ENCODE measurements at places on chromosomes 12 and 14.
A peak's percentile ranks its signal among the peaks of the same experiment; 100 is the strongest.

GRCh38 chr12:85350356-85350755 is 70.3 kb downstream of the ALX1 start:
- DNase-seq: no peak

DNA sequence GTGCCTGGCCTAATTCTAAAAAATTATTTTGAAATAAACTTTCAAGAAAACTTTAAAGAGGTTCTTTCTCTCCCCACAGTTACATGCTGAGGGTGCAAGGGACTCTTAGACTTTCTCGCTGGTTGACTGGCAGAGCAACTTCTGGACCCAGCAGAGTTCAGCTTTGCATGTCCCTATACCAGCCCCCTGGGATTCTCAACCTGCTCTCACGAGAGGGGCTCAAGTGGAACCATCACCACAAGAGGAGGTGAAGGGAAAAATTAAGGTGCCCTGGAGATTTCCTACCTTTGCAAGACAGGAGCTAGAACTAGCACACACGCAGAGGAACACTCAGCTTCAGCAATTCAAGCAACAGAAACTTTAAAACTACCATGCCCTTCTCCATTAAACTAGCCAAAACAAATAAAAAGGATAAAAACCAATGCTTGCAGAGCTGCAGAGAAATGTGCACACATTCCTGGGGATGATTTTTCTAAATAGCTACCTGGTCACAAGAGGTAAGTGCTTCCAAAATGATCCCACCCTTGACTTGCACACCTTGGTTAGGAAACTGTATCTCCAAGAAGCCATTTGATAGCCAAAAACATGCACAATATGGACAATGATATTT is 2.5 kb downstream of the HVCN1 start:
- peak; percentile 27 for DNase-seq

DNA sequence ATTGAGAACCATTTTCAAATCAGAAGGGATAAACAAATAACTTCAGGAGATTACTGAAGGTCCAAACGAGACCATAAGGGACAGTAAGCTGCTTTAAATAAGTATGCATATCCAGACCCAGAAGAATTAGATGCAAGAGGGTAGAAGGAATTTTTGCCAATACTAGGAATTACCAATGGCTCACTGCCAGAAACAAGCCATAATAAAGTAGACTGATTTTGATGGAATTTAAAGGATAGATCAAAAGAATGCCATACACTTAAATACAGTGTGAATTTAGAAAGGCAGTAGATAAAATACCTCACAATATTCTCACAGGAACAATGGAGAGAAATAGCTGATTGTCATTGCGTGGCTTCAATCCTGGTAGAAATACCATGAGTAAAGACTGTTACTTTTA is 5.3 kb downstream of the ANKS1B start:
- DNase-seq: no peak

- no peak for DNase-seq
These were observed 221.9 kb upstream of the EGLN3 start for GRCh38 chr14:34172550-34173368.

Data from GM20000 (cell line).